MCF 10A (cell line): ENCODE measurements at places on chromosomes 4 and X.

- no peak for DNase-seq
Measured at GRCh38 chr4:118760493-118760892, 75.3 kb downstream of the METTL14 start.

GRCh38 chrX:29155286-29155685 is 568.0 kb downstream of the IL1RAPL1 start:
- no peak for DNase-seq

- DNase-seq, result no peak
Measured at GRCh38 chr4:185128272-185129119, 14.6 kb upstream of the SLC25A4 start.

DNA sequence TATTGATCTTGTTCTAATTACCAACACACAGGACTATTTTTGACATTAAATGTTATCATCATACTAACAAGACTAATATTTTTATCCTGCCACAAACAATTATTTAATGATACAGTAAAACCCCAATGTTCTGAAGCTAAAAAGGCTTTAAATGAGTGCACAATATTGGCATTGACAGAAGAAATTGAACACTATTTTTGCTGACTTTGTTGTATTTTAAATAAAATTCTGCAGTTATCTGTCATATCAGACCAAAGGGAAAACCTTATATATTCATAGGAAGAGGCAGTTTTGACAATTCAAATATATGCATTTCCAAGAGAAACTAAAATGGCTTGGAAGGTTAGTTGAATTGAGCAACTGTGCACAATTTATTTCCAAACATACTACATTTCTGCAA is 397.8 kb upstream of the GALNT7 start:
- DNase-seq, result no peak

DNA sequence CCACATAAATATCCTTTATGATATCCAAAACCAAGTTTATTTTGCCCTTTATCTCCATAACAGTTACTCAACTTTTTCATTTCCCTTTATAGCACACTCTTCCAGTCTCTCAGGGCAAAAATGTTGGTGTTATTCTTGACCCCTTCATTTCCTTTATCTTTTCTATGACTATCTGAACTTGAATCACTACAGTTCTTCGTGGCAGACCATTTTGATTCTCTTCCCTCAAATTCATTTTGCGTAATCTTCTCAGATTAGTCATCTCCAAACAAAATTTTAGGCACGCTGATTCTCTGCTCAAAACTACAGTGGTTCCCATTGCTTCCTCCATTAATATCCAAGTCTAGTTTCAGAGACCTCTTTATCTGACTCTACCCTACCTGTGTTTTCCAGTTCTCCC is 26.1 kb downstream of the RUFY3 start:
- DNase-seq, result peak; percentile 38

DNA sequence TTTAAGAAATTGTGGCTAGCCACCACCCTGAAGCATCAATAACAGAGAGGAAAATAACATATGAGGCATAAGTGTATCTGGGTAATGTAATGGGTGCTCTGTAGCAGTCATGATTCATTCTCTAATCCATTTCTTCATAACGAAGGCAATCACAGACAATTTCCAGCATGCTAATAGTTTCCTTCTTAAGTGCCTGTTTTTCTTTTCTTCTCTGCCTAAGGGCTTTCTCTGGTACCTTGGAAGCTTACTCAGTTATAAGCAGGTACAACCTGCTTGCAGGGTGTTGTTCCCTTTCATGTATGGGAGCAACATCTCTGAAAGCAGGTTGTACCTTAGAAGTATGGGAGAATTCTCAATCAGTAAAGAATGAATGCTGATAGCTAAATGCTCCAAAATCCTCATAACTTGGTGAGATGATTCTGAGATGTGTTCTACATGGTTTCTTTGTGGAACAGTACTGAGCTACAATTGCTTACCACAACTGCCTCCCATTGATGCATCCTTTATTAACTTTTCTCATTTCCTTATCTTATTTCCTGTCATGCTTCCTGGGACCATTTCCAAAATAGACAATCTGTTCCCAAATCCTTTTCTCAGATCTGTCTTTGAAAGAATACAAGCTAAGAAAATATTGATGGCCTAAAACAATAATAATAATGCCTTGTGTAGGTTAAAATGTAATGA is 247.6 kb downstream of the PAPSS1 start:
- DNase-seq, result no peak

DNA sequence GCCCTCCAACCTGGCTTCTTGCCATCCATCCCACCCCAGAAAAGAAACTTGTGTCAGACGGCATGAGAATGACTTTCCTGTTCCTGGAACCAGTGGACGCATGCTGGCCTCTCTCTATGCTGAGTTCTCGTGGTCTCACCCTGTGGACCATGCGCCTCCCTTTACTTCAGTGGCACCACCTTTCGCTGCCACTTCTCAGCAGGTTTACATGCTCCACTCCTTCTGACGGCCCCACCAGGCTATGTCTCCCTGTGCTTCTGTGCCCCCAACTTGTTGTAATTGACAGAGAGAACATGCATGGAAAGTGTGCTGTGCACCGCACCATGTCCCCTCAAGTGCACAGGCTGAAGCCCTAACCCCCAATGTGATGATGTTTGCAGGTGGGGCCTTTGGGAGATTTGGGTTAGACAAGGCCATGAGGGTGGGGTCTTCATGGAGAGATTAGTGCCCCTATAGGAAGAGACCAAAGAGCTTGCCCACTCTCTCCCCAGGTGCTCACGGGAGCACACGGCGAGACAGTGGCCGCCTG is 3.1 kb upstream of the PPP2R2C start:
- DNase-seq, result no peak
